A549 treated with Hydrocortisone at 1 μM for 4 hours (cell line): ENCODE measurements at places on chromosomes 6 and 20. TPM values are rescaled to one million over a fixed set of nuclear protein-coding genes. Genes with fewer than 3 reads are reported as not detected.

MYLK4 gene
- 0.10 to 0.18 TPM (median 0.14 TPM) in 5 replicates for total RNA-seq

SULF2 gene
- total RNA-seq, result 21.6 to 24.8 TPM (median 22.7 TPM) in 5 replicates

HUS1B gene
- total RNA-seq, result 0.14 to 0.49 TPM (median 0.27 TPM) in 4 of 5 replicates, not detected in the other

NSFL1C gene
- total RNA-seq, result 108 to 129 TPM (median 113 TPM) in 5 replicates

TDRD6 gene
- not detected in 5 replicates for total RNA-seq

STMND1 gene
- not detected in 5 replicates for total RNA-seq

MAS1 gene
- total RNA-seq, result not detected in 5 replicates

AKAP7 gene
- 1.8 to 4.1 TPM (median 2.8 TPM) in 5 replicates for total RNA-seq

ANGPT4 gene
- total RNA-seq, result 0.02 to 0.05 TPM (median 0.03 TPM) in 5 replicates
